ENCODE measurements at places on chromosomes 3 and 15. TPM values are rescaled to one million over a fixed set of nuclear protein-coding genes. Genes with fewer than 3 reads are reported as not detected.

DNA sequence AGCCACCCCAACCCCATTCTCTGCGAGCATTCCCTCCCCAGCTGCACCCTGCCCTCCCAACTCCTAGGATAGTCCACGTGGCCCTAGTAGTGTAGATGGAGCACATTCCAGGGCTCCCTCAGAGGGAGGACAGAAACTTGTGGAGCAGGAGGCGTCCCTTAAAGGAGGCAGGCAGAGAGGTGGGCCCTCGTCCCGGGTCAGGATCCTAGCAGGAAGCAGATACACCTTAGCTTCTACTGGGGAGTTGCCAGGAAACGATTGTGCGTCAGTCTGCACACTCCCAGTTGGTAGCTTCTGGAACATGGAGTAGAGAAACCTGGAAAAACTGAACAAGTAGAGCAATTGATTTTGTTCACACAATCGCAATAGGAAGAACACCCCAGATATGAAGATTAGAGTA lies 43.9 kb upstream of the KLHL25 start:
- no peak for DNase-seq

DNA sequence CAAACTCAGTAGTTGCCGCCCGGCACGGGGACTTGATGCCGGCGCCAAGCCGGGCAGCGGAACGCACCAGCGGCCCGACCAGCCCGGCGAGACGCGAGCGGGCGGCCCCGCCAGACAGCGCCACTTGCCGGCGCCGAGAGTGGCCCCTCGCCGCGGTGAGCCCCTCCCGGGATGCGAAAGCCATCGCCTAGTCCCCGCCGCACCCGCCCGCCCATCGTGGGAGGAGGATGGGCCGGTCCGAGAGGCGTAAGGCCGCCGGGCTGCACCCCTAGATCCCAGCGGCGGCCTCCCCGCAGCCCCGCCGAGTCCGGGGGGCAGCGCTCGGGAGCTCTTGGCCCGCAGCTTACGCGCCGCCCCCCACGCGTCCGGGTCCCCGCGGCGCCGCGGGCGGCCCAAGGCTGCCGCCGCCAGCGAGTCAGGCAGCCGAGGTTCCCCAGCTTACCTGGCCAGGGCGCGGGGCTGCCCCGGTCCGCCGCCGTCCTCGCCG lies 609 bp downstream of the GOLGA8A start:
- no peak for DNase-seq

DNA sequence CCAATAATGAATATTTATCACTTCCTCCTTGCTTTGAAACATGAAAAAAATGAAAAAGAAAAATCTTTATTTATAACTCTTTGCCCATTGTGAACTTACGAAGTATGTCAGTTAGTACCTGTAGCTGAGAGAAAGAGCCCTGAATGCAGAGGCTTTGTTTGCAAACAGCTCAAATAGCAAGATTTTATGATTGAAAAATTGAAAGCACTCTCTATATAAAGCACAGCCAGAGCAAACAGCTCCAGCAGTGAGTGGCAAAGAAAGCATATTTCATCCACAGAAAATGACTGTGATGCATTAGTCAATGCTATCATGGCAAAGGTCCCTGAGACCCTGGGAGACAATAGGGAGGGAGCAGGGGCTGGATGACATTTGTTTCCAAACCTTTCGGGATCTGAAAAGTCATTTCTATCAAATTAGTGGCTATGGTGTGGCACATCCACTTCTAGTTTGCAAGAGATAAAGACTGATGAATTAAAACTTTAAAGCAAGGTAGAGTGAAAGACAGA lies 576.1 kb downstream of the OTOL1 start:
- no peak for DNase-seq

Gene LIPC
- total RNA-seq = 268 TPM

Gene C3orf85
- total RNA-seq = not detected

Gene PIGZ
- 1.4 TPM for total RNA-seq

Gene TP63
- total RNA-seq = 0.08 TPM

GRCh38 chr3:149435996-149436885 lies 38.3 kb upstream of the TM4SF4 start:
- no peak for DNase-seq

GRCh38 chr3:134877788-134878187 lies 82.7 kb downstream of the EPHB1 start:
- DNase-seq = no peak

GRCh38 chr3:23422517-23422851 lies 219.4 kb downstream of the UBE2E2 start:
- no peak for DNase-seq

- no peak for DNase-seq
Observed at GRCh38 chr3:79767905-79768267, at the start of gene ROBO1. ROBO1 (minus strand) TSS chr3:79767998.

Gene CCR9
- total RNA-seq = not detected

Gene IGSF10
- 1.6 TPM for total RNA-seq

GRCh38 chr3:64049136-64049535 lies 25.8 kb upstream of the PSMD6 start:
- no peak for DNase-seq

- no peak for DNase-seq
Observed at GRCh38 chr15:52642386-52643361, 36.5 kb downstream of the ATOSA start.

- DNase-seq = no peak
Observed at GRCh38 chr3:58563386-58564035, 13.7 kb downstream of the FAM107A start.

Gene STRA6
- 3.1 TPM for total RNA-seq

DNA sequence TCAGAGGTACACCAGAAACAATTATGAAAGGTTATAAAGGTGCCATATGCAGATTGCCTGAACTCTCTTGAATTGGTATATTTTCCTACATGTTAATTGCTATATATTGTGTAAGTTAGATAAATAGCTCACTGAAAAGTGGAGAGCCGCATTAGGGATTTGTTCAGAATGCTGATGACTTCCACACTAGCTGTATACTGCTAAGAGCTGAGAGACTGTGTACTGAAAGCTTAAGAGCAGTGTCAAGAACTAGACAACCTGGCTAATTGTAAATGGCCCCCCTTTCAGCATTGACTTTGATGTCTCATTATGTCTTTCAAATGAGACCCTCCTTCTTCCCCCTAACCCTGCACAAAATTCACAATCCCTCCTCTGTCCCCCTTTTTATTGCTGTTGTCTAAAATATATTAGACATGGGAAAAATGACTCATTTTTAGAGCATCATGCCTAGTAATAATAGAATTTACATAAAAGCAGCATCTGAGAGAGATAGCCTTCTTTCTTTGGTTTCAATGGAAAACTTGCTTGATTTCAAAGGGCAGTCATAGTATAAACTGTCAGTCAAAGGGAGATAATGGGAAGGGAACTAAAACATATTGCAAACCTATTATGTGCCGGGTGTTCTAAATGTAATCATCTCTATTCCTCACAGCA lies 34.7 kb upstream of the GREM1 start:
- DNase-seq = no peak

DNA sequence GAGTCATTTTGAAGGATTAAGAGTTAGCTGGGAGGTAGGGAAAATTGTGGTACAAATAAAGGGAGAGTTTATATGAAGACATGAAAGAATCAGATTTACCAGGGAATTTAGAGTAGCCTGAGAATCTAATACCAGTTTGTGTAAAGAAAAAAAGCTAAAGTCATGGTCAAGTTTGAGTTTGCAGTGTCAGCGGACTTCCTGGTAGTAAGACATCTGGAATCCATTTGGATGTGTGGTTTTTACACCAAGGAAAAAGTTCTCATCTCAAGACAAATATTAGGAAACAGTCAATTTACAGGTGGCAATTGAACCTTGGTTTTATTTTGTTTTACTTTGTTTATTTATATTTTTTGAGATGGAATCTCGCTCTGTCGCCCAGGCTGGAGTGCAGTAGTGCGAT lies 1.5 kb upstream of the P2RY12 start:
- no peak for DNase-seq

GRCh38 chr3:138908846-138909245 lies 38.1 kb downstream of the FOXL2 start:
- no peak for DNase-seq

- DNase-seq = peak; percentile 64
Observed at GRCh38 chr3:63818282-63819150, 583 bp upstream of the C3orf49 start.

Measured in liver (tissue), 10 donors.